SJSA1 (cell line): ENCODE measurements at places on chromosomes 1 and 21. TPM values are rescaled to one million over a fixed set of nuclear protein-coding genes. Genes with fewer than 3 reads are reported as not detected.

GRCh38 chr21:42296501-42296900, 18.7 kb downstream of the TFF3 start:
- no peaks in the 10 kb centered on the region for H3K36me3 ChIP-seq
- H3K4me3 ChIP-seq, result no peak overlapping the region
- DNase-seq, result no peak
- no peaks in the 10 kb centered on the region for H3K27me3 ChIP-seq
- no peaks in the 10 kb centered on the region for H3K4me1 ChIP-seq
- H3K27ac ChIP-seq, result no peak overlapping the region

DNA sequence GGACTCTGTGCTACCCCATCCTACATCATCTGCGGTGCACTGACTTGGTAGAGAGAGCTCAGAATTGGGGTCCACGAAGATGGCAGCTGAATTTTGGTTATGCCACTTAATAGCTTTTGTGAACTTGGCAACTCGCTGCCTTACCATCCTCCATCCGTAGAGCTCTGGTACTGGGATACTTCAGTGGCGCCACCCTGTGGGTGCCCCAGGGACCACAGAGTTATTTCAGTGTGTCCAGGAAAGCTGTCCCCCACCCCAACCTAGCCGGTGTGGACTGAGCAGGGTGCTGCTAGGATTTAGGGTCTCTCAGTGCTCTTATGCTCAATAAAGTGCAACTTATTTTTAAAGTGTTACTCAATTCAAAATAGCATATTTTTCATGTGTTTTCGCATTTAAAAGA, 9.0 kb upstream of the USF1 start:
- no peaks in the 10 kb centered on the region for H3K27me3 ChIP-seq
- no peaks in the 10 kb centered on the region for H3K4me1 ChIP-seq

GRCh38 chr1:206450281-206450680, 20.0 kb upstream of the IKBKE start:
- no peak for DNase-seq
- H3K36me3 ChIP-seq, result peaks cover 63% of the 10 kb centered on the region
- H3K27me3 ChIP-seq, result no peaks in the 10 kb centered on the region
- H3K4me3 ChIP-seq, result no peak overlapping the region

- no peaks in the 10 kb centered on the region for H3K4me1 ChIP-seq
- no peak overlapping the region for H3K4me3 ChIP-seq
- no peaks in the 10 kb centered on the region; the same call in 1 of the 2 replicates for H3K27me3 ChIP-seq
- H3K27ac ChIP-seq, result no peak overlapping the region
- H3K36me3 ChIP-seq, result no peaks in the 10 kb centered on the region
These were observed 79.1 kb upstream of the PLPPR4 start for GRCh38 chr1:99185196-99185595.

- DNase-seq, result no peak
- no peaks in the 10 kb centered on the region for H3K27me3 ChIP-seq
These were observed 5.6 kb upstream of the SH3D21 start for GRCh38 chr1:36300526-36300925.

DNA sequence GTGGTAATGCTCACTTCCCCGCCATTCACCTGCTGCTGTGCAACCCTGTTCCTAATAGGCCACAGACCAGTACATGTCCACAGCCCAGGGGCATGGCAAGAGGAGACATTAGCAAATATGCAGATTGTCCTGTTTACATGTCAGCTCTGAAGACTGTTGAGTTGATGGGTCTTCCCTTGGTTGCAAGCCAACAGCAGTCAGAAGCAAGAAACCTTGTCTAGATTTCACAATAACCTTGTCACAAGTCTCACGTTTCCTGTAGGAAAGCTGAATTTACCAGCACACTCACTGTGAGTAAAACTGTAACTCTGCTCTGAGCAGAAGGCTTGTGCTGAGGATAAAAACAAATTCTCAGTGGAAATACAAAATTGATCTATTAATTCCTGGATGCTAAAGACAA, 195.1 kb downstream of the HLX start:
- H3K4me1 ChIP-seq, result no peaks in the 10 kb centered on the region
- no peaks in the 10 kb centered on the region for H3K27me3 ChIP-seq
- H3K27ac ChIP-seq, result no peak overlapping the region
- H3K36me3 ChIP-seq, result no peaks in the 10 kb centered on the region

- peaks cover 20% of the 10 kb centered on the region for H3K4me1 ChIP-seq
- peak; percentile 83 for DNase-seq
- H3K36me3 ChIP-seq, result no peaks in the 10 kb centered on the region; the same call in 1 of the 2 replicates
- peak within 1 kb of the TSS; percentile 24 for H3K27ac ChIP-seq
These were observed at the start of gene WLS for GRCh38 chr1:68232289-68233148. WLS (minus strand) TSS chr1:68232523; CDS start chr1:68232299, 224 bp downstream.

DNA sequence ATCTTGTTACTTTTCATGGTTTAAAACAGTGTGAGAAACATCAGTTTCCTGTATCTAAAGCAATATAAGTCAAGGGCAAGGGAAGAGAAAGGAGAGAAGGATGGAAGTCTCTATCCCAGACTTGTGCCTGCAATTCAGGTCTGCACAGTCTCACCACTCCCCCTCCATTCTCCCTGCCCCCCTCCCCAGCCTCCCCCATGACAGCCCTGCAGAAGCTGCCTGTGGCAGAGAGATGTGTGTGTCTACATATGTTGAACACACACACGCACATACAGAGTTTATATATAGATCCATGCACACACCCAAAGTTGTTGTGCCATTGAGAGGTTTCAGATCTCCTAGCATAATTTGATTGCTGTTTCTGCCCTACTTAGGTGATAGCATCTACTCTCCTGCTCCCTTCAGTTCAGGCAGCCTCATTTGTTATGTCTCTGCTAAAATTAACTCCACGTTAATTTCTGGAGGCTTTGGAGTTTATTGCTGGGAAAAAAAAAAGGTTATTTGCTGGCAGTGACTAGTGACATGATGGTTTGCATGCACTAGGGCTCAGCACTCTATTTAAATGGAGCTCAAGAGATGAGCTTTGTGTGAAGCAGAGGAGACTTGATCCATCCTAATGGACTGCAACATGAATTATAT, 124.9 kb upstream of the SMYD2 start:
- no peaks in the 10 kb centered on the region for H3K36me3 ChIP-seq
- peaks cover 11% of the 10 kb centered on the region; the same call in 1 of the 2 replicates for H3K27me3 ChIP-seq
- H3K4me3 ChIP-seq, result no peak overlapping the region
- no peaks in the 10 kb centered on the region for H3K4me1 ChIP-seq
- no peak for DNase-seq

- H3K36me3 ChIP-seq, result no peaks in the 10 kb centered on the region
- peaks cover 8% of the 10 kb centered on the region; the same call in 1 of the 2 replicates for H3K27me3 ChIP-seq
These were observed 360.9 kb downstream of the RRAGC start for GRCh38 chr1:38498686-38499085.

NIPAL3 gene
- 25.6 and 44.2 TPM in 2 replicates for total RNA-seq

SPRR3 gene
- not detected in 2 replicates for total RNA-seq

GBP1 gene
- 55.8 and 68.0 TPM in 2 replicates for total RNA-seq

MAP1LC3C gene
- not detected in 2 replicates for total RNA-seq

TCHH gene
- total RNA-seq, result 0.05 TPM in 1 of 2 replicates, not detected in the other

PDE4B gene
- 4.9 and 12.4 TPM in 2 replicates for total RNA-seq
